ENCODE measurements at places on chromosomes 13 and 19.

DNA sequence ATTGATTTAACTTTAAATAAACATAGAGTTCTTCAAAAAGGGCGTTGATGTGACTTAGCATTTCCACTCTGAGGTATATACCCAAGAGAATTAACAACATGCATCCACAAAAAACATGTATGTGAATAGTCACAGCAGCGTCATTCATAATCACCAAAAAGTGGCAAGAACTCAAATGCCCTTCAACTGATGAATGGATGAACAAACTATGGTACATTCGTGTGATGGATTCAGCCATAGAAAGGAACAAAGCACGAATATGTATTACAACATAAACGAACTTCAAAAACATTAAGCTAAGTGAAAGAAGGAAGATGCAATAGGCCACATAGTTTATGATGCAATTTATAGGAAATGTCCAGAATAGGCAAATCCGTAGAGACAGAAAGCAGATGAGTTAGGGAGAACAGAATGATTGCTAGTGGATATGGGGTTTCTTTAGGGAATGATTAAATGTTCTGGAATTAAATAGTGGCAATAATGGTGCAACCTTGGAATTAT, 72.3 kb upstream of the UQCRFS1 start:
- no peak for DNase-seq

DNA sequence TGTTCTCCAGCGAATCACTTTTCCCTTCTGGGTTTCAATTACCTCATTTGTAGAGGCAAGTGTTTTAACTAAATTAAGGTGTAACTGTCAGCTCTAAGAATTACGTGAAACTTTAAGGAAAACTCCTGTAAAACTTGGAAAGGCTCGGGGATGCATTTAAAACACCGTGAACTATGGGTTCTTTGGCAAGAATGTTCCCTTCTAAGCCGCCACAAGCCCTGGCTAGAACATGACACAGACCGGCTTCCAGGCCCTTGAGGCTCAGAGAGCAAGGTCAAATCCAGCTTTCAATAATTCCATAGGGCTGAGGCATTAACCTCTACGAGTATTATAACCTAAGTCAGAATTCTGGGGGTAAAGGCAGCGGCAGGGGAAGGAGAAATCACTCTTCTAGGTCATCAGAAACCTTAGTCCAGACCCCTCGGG, 685 bp downstream of the VWA8 start:
- DNase-seq: peak; percentile 48

DNA sequence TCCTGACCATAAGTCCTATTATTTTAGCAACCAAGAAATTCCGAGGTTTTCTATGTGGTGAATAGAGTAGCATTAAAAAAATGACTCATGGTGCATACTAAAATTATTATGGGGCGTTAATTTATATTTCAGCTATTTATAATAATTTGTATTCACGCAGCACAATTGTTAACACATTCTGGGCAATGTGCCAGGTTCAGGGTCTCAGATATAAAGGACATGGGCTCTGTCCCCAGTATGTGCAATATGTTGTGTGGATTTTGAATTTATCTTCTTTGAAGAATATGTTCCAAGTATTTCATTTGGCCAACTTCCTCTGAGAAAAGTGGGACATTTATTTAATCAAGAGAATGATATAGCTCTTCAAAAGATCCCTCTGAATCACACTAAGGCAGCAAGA, 1434.7 kb upstream of the PRR20A start:
- DNase-seq: no peak

DNA sequence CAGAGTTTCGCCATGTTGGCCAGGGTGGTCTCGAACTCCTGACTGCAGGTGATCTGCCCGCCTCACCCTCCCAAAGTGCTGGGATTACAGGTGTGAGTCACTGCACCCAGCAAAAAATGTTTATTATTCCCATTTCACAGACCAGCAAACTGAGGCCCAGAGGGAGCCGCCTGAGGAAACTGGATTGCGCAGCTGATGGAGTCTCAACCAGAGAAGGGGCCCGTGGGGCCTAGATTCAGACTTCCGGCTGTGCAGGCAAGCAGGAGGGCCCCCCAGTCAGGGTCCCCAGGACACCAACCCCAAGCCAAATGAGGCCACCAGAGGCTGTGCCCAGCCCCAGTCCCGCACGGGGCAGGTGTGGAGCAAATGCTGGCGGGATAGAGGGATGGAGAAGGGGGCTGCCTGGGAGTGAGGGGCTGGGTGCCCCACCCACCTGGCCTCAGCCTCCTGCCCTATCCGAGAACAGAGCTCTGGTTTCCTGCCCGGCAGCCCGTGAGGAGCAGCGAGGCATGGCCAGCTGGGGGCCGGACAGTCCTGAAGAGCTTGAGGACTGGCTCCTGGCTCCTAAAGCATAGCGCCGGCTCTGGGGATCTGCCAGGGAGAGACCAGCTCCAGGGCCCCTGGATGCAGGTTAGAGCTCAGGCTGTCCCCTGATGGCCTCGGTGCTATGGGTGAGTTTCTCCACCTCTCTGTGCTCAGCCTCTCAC, 22.0 kb downstream of the MISP start:
- DNase-seq: no peak

GRCh38 chr19:43741075-43741825, 13.5 kb downstream of the SMG9 start:
- no peak for DNase-seq

- peak; percentile 33 for DNase-seq
These were observed 6.3 kb upstream of the BEST2 start for GRCh38 chr19:12745166-12745897.

DNA sequence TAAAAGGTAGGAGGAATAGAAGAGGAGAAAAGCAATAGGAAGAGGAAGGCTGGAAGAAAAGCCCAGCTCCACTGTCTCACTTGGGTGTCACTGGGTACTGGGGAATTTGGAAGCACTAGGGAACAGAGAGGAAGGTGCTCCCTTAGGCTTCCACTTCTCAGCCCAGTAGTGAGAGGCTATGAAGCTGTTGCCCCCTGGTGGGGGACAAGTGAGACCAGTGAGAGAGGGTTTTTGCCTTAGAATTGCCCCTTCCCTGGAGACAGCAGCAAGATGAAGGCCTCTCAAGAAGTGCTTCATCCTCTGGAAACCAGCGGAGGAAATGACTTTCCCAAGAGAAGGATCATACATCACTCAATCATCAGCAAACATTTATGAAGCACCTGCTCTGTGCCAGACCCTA, 4.7 kb upstream of the ZNF606 start:
- DNase-seq: no peak

DNA sequence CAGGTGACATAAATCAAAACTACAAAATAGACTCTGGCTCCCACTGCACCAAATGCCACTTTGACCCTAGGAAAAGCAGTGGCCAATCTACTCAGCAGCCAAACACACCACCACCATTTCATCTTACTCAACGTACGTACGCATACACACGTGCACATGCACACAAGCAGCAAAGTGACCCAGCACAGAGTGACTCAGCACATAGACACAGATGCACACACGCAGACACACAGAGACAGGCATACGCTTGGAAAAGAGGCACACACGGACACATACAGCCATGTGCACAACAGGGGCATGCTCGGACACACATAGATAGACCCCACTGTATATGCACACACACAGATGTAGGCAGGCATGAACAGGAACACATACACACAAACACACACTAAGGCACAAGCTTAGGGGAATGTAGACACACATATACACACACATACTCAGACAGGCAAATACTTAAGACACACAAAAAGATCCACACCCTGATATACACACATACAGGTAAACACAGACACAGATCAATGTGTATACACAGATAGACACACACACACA, 37.3 kb downstream of the PEPD start:
- DNase-seq: no peak
